ENCODE measurements at places on chromosomes 3 and 15.

- DNase-seq: no peak
These were observed 2.2 kb upstream of the TMC3 start for GRCh38 chr15:81376231-81376630.

DNA sequence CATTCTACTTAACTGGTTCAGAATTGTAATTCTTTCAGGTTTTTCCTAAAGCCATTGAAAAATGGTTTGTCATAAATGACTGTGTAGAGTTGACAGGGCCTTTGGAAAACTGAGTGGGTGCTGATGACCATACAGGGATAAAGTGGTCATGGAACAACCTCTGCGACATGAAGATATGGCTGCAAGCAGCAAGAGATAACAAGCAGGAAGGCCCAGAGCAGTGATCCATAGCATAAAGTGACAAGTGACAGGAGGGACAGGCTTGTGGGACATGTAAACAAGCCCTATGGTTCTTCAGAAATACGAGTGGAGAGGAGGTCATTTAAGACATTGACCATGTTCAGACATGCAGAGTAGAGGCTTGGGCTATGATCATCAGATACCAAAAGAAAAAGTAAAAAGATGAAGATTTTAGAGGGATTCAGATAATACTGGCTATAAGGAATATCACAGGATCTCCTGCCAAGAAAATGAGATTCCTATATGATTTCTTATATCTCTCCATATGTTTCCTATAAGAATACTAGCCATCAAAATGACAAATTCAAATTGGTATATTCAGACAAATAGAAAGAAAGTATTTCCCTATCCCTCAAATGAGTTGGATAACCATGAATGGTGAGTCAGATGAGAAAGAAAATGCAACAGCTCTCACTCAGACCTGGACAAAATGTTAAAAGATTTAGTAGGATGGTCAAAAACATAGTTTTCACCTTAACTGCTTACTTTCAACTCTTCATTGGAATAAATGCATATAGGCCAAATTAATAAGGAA lies 827.6 kb upstream of the CFAP20DC start:
- no peak for DNase-seq

DNA sequence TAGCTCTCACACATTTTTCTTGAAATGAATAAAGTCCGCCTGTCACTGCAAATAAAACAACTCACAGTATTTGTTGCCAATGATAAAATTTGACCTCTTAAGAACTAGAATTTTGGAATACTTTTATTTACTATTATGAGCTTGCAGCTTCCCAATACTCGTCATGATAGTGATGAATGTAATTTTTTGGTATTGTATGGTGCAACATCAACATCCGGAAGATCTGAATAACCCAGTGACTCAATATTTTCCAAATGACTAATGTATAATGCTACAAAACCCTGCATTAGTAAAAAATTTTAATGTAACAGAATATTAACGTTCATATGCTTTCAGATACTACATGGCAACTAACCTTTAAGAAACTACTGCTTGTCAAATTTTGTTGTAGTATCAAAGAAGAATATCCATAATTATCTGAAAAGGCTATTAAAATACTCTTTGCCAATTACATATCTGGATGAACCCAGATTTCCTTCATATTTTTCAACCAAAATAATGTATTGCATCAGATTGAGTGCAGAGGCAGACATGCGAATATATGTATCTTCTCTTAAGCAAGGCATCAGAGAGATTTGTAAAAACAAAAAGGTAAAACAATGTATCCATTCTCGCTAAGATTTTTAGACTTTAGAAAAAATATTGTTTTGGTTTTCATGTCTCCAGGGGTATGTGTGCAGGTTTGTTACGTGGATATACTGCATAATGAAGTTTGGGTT lies 95.3 kb downstream of the IGF2BP2 start:
- no peak for DNase-seq

GRCh38 chr3:86785386-86785785 lies 205.6 kb downstream of the VGLL3 start:
- DNase-seq: no peak

DNA sequence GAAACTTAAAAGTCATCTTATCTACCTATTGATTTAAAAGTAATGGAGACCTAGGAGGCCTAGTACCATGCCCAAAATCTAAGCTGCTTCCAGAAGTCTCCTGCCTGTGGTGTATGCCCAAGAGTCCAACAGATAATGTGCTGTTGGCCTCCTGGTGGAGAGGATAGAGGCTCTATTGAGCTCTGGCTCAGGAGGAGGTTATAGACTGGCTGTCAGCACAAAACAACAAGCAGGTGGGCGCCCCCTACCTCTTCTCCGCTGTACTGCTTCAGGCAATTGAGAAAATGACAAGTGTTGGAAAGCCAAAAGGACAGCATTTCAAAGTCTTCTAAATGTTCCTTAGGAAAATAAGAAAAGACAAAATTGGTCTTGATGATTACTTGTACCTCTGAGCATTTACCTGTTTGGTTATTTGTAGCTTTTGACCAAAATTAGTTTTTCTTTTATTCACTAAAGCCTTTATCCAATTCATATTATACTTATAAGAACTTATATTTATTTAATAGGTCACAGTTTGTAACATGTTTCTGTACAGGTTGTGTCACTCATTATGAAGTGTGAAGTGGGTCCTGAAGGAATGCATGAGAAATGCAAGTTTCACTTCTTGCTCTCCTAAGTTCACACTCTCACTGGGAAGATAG lies 17.2 kb upstream of the GNB5 start:
- DNase-seq: peak; percentile 65

- no peak for DNase-seq
These were observed 129.8 kb downstream of the SATB1 start for GRCh38 chr3:18295171-18295920.

DNA sequence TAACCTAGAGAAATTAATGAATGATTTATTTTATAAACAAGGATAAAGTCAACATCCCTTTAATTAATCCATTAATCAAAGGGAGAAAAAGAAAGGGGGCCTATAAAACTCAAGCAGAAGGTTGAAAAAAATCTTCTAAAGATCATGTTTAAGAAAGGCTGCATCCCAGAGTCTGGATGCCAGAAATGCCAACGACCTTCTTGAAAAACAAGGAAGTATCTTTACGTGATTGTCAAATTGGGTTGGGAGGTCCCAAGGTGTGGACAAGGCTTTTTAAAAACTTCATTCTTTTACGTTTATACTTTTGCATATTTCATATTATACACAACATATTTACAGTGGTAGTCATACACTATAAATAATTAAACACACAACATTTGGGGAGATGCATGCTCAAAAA lies 1.6 kb downstream of the GOLGB1 start:
- no peak for DNase-seq

DNA sequence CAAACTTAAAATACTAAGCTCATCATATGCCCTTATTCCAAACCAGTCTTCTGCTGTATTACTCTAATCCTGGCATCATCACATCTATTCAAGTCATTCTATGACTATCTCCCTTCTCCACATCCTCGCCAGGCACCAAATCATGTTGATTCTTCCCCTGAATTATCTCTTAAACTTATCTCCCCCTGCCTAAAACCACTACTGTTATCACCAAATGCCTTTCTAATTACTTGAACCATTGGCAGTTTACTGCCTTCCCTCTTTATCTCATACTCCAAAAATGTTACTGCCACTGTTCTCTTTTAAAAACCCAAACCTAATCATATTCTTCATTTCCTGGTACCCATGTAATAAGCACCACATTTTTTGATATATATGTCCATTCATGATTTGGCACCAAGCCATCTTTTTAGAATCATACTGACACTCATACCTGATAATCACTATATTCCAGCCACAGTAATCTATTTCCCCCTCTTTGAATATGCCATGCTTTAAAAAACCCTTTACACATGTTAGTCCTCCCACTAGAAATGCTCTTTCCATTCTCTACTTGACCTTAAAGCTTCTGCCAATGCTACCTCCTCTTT lies 126.8 kb downstream of the PEAK1 start:
- DNase-seq: no peak

- DNase-seq: no peak
These were observed 5.3 kb downstream of the EIF4A2 start for GRCh38 chr3:186788482-186789370.

DNA sequence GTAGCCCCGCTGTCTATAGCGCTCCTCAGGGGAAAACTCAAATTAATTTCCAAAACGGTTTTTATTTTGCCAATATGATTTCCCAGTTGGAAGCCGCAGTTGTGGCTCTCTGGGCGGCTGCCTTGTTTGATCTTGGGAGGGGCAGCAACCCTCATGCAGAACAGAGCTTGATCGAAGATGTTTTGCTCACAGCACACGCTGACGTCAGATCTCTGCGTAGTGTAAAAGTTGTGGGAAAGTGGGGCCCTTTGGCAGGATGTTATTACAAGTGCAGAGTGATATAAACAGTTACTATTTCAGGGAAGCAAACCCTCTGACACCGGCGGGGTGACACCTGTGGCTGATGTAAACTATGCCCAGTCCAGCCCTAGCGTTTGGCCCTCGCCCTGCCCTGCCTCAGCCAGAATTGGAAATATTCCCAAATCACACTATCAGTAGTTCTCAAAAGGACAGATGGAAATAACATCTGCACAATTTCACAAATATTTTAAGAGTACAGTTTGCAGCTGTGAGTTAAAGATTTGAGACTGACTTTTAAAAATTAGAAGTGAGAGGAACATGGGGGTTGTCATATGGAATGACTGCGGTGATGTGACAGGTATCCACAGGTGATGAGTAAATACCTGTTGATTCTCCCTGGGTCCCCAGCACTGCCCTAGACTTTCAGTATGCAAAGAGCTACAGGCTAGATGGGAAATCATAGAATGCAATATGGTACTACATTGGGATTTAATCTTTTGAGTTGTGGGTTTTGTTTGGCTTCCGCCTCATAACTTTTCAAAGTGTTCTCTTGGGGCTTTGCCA lies 1.7 kb downstream of the SYNM start:
- no peak for DNase-seq

- no peak for DNase-seq
These were observed 232.2 kb downstream of the ADAMTS17 start for GRCh38 chr15:100109486-100110035.

DNA sequence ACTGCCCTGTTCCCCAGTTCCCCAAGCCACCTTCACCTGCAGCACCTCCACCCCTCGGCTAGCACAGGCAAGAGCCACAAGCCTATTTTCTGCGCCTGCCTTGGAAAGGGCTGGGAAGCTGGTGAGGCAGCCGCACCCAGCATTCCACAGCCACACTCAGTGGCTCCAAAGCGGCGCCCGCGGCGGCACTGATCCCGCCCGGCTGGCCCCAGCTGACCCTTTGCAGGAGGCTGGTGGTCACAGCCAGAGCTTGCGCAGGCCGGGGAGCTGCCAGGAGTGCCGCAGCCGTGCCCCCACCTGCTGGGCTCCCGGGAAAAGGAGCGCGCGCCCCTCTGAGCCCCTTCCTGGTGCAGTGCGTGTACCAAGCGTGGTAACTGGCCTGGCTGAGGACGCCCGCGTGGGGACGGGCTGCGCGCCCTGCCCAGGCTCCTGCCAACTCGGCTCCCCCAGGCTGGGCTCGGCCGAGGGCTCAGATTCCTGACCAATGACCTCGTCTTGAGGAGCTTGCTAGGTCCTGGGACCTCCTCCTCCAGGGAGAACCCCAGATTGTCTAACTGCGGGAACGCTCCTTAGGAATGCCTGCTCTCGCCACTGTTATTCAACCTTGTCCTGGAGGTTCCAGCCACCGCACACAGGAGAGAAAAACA lies 13.3 kb downstream of the GRAMD2A start:
- DNase-seq: no peak

DNA sequence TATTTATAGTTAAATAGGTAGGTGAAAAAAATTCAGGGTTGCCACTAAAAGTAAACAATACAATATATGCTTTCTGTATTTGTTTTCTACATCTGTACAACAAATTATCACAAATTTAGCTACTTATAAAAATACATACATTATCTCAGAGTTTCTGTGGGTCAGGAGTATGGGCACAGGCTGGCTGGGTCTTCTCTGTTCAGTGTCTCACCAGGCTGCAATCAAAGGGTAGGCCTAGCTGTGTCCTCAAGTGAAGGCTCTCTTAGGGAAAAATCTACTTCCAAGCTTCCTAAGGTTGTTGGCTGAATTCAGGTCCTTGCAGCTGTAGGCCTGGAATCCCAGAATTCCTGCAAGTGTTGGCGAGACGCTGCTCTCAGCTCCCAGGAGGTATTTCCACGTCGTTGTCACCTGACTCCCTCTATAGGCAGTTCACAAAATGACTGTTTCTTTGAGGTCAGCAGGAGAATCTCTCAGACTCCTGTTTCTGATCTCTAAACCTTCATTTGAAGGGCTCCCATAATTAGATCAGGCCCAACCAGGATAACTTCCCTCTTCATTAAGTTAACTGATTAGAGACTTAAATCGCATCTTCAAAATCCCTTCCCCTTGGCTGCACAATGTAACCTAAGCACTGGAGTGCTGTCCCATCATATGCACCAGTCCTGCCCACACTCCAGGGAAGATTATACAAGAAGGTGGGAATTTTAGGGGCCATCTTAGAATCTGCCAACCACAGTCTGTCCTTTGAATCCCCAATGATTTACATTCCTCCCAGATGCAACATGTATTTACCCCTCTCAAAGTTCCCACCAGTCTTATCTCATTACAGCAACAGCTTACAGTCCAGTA lies 296.6 kb downstream of the SUCLG2 start:
- DNase-seq: no peak

DNA sequence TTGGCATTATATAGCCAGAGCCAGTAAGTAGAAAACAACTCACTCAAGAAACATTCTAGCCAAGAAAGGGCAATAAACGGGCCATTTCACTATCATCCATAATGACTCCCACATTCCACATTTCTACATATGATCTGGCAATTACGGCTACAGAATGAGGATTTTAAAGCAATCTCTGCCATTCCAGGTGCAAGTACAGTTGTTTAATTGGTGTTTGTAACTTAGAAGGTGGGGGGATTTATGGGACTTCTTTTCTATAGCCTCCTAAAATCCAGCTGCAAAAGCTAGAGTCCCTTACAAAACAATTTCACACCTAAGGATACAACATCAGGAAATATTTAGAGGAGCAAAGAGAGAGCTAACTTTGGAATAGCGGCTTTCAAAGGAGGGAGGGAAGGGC lies 295.4 kb upstream of the RORA start:
- no peak for DNase-seq

GRCh38 chr15:68315035-68315434 lies 37.5 kb downstream of the FEM1B start:
- no peak for DNase-seq

GRCh38 chr3:63611382-63611781 lies 41.1 kb upstream of the SNTN start:
- no peak for DNase-seq

DNA sequence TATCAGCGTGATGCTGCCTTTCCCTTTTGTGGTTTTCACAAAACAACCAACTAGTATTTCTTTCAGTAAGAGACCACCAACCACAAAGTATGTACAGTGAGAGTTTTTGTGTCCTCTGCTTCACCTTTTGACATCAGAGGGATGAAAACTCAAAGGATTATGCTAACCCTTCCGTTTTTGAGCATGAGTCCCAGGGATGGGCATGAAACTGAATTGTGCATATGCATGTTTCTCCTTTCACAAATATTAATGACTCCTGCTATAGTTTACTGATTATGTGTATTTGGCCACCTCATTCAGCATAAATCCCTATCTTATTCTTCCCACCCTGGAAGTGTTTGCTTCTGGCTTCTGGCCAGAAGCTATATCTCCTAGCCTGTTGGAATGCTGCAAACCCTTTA lies 59.2 kb downstream of the RSRC1 start:
- no peak for DNase-seq
